ENCODE measurements at places on chromosomes 2 and 18. TPM values are rescaled to one million over a fixed set of nuclear protein-coding genes. Genes with fewer than 3 reads are reported as not detected.

GRCh38 chr2:231640641-231641111 is 48.0 kb downstream of the TEX44 start:
- DNase-seq = peak; percentile 64

DNA sequence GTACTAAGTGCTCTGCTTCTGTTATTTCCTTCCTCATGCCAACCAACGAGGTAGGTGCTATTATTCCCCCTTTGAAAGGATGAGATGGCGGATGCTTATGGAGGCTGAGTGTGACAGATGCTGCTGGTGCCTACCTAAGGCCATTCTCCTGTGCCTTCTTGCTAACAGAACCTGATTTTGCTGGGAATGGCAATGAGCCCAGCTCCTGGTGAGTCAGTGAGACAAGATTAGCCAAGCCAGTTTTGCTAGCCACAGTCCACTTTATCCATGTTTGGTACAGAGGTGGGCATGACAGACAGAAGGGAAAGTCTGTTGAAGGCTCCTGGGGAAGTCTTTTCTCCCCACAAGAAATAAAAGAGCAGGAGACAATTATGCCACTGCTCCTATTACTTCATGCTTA is 43.7 kb upstream of the TMEM163 start:
- no peak for DNase-seq

GRCh38 chr2:44730593-44730992 is 210.9 kb upstream of the SIX3 start:
- no peak for DNase-seq

GRCh38 chr2:241804326-241805229 is 4.4 kb upstream of the NEU4 start:
- no peak for DNase-seq

GRCh38 chr18:72555101-72555500 is 11.0 kb upstream of the CBLN2 start:
- no peak for DNase-seq

GRCh38 chr18:75407468-75408437 is 19.8 kb downstream of the SMIM21 start:
- DNase-seq = no peak

DNA sequence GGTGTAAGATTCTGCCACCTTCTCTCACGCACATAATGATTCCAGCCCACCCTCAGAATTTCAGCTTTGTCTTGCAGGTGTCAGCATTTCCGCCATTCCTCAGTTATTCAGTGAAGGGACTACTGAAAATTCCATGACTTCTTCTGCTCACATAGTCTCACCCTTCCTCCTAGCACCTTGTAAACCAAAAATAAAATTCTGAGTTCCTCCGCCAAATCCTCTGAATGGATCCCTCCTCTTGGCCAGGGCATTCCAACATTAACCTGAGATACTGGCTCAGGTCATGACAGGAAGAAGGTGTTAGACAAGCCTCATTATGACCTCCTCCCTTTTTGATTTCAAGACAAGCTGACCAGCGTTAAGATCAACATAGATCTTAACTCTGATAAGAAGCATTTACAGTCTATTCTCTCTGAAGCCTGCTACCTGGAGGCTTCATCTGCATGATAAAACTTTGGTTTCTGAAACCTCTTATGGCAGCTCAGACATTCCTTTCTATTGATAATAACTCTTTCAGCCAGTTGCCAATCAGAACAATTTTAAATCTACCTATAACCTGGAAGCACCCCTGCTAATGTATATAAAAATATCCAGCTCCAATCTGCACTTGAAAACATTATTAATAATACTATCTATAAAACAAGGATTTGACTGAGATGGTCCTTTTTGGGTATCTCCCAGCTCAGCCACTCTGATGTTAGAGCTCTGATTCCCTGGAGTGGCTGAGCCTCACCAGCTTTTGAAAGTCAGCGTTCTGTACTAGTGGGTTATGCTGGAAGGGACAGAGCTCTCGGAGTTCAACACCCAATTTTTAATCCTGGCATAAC is 136.4 kb upstream of the APCDD1 start:
- DNase-seq = no peak

DNA sequence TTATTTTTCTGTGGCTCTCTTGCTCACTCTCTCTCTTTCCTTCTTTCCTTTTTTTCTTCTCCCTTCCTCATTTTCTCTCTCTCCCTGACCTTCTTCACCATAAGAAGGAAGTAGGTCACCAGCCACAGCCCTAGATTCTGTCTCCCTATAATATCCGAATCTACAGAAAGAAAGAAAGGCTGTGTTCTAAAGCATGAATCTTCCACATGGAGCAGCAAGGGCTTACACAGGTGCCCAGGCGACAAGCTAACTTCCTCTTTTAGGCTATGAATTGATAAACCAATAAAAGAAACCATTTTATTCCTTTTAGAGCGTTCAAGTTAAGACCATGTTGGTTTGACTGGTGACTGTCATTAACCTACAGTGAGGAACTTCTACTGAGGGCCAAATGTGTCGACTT is 49.3 kb downstream of the CACNB4 start:
- no peak for DNase-seq

DNA sequence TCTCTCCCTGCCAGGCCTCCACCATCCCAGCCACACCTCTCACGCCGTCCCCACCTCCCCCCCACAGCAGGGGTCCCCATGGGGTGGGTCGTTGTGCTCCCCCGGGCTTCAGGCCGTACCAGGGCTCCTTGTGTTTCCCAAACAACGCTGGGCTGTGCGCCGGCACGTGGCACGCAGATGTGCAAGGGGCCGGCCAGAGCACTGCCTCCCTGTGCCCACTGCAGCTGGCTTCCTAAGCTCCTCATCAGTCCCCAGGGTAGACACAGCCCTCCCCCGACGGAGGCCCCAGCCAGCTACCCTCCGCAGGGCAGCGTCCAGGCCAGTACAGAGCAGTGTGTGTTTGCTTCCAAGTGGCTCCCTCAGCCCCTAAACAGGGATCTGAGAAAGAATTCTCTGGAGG is 34.0 kb downstream of the BIN1 start:
- DNase-seq = no peak

- no peak for DNase-seq
Observed at GRCh38 chr2:112031473-112032223, 23.4 kb upstream of the TMEM87B start.

DNA sequence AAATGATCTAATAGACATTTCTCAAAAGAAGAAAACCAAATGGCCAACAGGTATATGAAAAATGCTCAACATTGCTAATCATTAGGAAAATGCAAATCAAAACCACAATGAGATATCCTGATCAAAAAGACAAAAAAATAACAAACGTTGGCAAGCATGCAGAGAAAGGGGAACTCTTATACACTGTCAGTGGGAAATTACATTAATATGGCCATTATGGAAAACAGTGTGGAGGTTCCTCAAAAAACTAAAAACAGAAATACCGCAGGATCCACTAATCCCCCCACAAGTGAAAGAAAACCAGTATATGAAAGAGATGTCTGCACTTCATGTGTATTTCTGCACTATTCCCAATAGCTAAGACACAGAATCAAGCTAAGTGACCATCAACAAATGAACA is 57.7 kb upstream of the CTIF start:
- DNase-seq = no peak

- no peak for DNase-seq
Observed at GRCh38 chr2:31382452-31383120, 32.0 kb downstream of the XDH start.

GRCh38 chr18:12307701-12308385 is at the start of gene TUBB6:
TSS of gene TUBB6 (plus strand) at chr18:12308241. CDS start at chr18:12308293, 52 bp downstream.
- peak; percentile 78 for DNase-seq

DNA sequence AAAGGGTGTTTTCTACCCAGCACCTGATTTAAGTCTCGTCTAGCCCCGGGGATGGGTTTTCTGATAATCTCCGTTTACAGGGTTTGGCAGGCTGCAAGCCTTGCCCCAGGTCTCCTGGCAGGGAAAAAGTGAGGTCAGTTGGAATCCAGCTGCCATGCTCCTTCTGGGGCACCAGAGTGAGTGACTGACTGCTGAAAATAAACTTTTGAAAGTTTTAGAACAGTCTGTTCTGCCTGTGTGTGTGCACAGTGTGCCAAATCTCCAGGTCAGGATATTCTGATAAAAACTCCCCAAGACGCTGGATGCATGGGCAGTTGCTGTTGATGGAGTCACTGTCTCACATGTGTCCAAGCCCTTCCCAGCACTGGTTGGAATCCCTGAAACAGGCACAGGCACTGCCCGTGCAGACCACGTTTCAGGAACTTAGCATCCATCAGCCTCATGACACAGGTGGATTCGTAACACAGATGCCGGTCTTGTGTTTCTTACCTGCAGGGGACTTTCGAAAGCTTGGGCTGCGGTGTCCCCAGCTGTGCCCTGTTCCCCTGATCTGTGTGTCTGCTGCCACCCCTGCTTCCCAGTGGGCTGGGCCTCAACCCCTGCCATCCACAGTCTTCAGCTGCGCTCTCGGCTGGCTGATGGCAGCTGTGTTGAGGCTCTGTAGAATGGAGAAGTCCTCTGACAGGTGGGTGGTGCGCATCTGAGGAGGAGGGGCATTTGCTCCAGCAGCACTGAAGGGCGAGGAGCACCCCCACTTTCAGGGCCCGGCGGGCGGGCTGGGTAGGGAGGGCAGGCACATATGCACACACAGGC is 65.0 kb downstream of the SH3RF3 start:
- DNase-seq = no peak

DNA sequence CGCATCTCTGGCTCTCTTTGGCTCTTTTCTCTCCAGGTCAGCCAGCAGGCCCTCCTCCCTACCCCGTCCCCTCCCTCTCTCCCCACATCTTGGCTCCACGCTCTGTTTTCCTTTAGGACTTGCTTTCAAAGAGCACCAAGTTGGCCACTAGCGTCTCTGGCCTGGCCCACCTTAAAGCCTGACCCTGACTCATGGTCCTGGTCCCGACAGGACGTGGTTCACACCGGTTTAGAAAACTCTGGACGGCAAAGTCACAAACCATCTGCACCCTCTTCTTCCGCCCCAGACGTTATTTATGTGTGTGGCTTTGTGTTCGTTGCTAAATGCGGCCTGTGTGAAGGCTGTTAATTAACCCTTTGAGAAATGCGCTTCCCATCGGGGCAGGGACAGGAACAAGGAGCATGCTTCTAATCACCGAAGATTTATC is 169.0 kb upstream of the HAAO start:
- peak; percentile 93 for DNase-seq

GRCh38 chr2:230957756-230958391 is 32.8 kb upstream of the GPR55 start:
- DNase-seq = no peak

DNA sequence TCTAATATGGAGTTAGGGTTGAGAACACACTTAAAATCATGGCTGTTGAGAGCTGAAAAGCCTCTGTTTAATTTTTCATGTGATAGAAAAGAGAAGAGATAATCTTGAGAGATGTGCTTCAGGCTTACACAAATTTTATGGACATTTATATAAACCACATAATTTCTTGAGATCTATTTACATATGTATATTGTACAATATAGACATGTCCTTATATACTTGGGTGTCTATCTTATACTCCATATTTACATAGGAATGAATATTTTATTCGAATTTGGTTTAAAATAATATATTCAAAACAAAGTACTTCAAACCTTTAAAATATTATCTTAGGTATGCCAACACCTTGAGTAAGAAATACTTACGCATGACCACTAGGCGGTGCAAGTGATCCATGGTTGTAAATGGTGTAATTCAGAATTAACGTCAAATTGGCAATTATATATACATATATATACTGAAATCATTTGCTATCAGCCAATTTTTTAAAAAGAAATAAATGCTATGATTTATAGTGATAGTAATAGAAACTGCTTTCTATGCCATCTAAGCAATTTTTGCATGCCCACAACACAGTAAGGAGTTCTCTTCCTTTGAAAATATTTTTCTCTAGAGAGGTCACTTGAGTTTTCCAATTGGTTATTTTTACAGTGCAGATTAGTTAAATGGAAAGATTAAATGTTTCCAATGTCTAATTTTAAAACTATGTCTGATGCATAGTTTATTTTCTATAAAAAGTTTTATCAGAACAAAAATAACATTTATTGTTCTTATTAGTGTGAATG is 37.6 kb upstream of the SPAG16 start:
- DNase-seq = no peak

DNA sequence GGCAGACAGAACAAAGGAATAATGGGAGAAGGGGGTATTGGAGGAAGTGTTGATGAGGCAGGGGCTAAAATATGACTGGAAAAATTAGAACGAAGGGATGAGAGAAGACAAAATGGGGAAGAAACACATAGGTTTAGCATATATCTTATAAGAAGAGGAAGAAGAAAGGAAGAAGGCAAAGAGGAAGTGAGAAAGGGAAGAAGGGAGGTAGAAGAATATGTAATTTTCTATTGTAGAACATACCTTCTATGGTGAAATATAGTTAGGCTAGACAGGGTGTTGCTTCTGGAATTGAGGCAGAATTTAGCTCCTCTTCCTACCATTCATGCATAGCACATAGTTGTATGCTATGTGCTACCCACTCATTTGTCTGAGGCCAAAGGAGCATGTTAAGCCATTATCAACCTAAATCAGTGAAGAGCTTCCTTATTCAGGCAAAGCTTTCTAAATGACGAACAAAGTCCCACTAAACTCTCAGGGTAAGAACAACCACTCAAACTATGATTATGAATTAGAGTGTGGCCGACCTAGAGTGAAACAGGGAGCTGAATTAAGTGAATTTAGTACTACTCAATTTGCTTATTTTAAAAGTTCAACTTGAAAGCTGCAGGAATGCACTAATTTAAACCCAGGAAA is 180.9 kb upstream of the GALNT5 start:
- no peak for DNase-seq

DNA sequence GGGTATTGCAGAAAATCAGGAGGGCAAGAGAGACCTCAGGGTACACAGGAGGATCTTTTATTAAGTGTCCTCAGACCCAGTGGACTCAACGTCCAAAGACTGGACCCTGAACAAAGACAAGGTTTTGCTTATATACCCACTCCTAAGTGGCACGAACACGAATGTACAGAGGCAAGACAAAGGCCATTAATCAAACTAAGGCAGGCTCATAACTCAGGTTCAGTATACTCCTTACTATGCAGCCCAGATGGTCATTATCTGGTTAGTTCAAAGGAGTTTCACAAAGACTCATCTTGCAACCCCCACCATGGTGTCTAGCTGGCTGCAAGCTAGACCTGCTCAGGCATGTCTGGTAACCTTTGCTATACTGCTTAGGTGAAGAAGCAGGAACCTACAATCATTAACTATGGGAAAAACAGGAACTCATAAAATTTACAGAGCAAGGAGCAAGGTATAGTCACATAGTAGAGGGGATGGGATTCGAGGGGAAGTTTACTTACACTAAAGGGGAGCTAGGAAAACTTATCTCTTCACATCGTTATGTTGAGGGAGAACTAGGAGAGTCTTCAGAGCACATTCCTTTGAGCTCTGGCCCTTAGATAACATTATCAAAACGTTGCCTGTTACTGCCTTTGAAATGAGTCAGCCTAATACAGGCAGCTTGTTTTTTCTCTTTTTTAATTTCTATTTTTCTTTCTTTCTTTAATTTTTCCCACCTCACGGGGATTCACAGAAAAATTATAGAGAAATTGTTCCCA is 33.9 kb downstream of the SLC4A3 start:
- no peak for DNase-seq

Gene COA5
- 28.2 TPM for total RNA-seq

Gene DNAH6
- 8.4 TPM for total RNA-seq

Gene KCNK3
- total RNA-seq = 7.8 TPM

Gene FAM168B
- 194 TPM for total RNA-seq

Gene RAD51AP2
- total RNA-seq = not detected

Gene PECR
- 25.4 TPM for total RNA-seq

Gene TRIM43
- total RNA-seq = not detected

Gene CRACDL
- 9.9 TPM for total RNA-seq

Gene INHBB
- 2.9 TPM for total RNA-seq

Gene TEKT4
- 0.55 TPM for total RNA-seq

Gene PRPF40A
- 80.1 TPM for total RNA-seq

Gene ATP6V1C2
- total RNA-seq = 0.26 TPM

Gene TMEM200C
- total RNA-seq = 1.6 TPM

Gene IL1RL2
- total RNA-seq = 0.70 TPM

Gene CHRNG
- total RNA-seq = not detected

Gene FSHR
- total RNA-seq = not detected
